Diencephalon (tissue), 1 donor: ENCODE measurements at places on chromosomes 1 and 21. TPM values are rescaled to one million over a fixed set of nuclear protein-coding genes. Genes with fewer than 3 reads are reported as not detected.

C1orf141 gene
- 0.69 TPM for total RNA-seq

C1orf94 gene
- 0.23 TPM for total RNA-seq

SLC9C2 gene
- 4.8 TPM for total RNA-seq

DNASE2B gene
- 0.23 TPM for total RNA-seq

ZFP69 gene
- 12.0 TPM for total RNA-seq
